HS-27A (cell line): ENCODE measurements at places on chromosomes 3 and 15.

- DNase-seq, result no peak
Observed at GRCh38 chr3:195908694-195909581, 587 bp upstream of the TNK2 start.

DNA sequence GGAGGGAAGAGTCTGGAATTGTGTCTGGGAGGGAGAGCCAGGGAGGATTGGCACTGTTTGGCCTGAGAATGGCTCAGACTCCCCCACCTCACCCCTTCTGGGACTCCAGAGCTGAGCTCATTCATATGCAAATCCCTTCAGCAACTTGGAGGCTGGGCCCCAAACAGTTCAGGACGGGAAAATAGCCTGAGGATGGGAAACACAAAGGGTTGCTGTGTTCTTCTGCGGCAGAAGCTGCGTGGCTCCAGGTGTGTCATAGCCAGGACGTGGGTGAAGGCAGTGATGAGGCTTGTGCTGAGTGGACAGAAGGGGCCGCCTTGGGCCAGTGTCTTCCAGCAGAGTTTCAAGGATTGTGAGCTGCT lies 16.6 kb downstream of the MASP1 start:
- no peak for DNase-seq

DNA sequence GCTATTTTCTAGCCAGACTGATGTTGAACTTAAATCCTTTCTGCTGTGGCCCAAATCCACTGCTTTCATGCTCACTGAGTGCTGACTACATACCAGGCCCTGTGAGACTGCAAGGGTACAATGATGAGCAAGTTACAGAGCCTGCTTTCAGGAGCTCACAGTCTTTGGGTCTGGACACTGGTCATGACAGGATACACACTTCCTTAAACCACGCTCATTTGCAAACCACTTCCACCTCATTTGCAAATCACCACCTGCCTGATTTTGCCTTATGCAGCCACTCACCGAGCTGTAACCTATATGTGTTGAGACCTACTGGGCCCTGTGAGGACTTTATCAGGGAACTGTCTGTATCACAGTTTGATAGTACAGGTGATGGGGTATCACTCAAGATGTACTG lies 50.2 kb upstream of the LRRC58 start:
- no peak for DNase-seq

- DNase-seq, result no peak
Observed at GRCh38 chr15:44712346-44713005, 1.2 kb downstream of the B2M start.

GRCh38 chr3:21734746-21735145 lies 16.3 kb downstream of the ZNF385D start:
- DNase-seq, result no peak

DNA sequence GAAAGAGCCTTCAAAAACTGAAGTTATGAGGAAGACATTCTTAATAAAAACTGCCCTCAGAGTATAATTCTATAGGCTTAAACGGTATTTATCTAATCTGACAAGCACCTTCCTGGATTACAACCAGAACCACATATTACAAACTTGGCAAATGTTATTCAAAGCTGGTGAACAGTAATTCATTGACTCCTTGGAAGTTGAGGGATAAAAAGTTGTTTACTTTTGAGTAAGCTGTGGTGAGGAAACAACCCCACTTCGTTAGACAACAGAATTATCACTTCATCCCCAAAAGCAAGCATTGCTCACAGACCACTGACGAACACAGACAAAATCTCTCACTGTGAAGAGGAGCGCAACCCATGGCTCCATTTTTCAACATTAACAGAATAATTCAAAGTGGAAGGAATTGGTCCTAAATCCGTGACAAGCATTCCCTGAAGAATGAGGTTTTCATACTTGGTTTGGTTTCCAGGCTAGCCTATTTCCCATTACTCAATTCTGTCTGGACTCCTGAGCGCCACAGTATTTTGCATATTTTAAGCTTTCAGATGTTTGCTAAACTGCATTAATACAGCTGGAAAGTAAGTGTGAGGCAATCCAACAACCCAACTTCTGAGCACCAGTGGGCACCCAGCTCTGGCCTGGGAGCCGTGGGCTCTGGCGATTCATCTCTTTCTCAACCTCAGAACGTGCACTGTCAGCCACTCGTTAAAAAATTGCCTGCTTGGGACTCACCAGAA lies 32.7 kb downstream of the LRIG1 start:
- no peak for DNase-seq

- DNase-seq, result no peak
Observed at GRCh38 chr3:159378396-159379194, 576.7 kb downstream of the MFSD1 start.

GRCh38 chr3:155026999-155027591 lies 53.0 kb upstream of the MME start:
- no peak for DNase-seq
